Osteoblast (primary cell): ENCODE measurements at places on chromosomes 3 and 15. TPM values are rescaled to one million over a fixed set of nuclear protein-coding genes. Genes with fewer than 3 reads are reported as not detected.
A peak's percentile ranks its signal among the peaks of the same experiment; 100 is the strongest.

IL17RE gene
- 0.29 and 0.72 TPM in 2 replicates for total RNA-seq

ARGFX gene
- not detected in 2 replicates for total RNA-seq

GRCh38 chr15:98421419-98422129 lies 226.8 kb upstream of the IGF1R start:
- peaks cover 19% of the 10 kb centered on the region for H3K27me3 ChIP-seq
- H3K4me1 ChIP-seq, result peaks cover 2% of the 10 kb centered on the region
- H3K27ac ChIP-seq, result no peak overlapping the region
- DNase-seq, result peak; percentile 97

SLC6A11 gene
- total RNA-seq, result not detected in 2 replicates

GRCh38 chr15:57224664-57225063 lies 151.6 kb upstream of the CGNL1 start:
- H3K36me3 ChIP-seq, result no peaks in the 10 kb centered on the region
- H3K27ac ChIP-seq, result peak overlapping the region; percentile 51

GRCh38 chr3:179964890-179965289 lies 71.8 kb downstream of the PEX5L start:
- no peak for DNase-seq
- no peak overlapping the region for H3K27ac ChIP-seq
- no peaks in the 10 kb centered on the region for H3K27me3 ChIP-seq
- H3K4me3 ChIP-seq, result no peak overlapping the region
- H3K4me1 ChIP-seq, result peaks cover 17% of the 10 kb centered on the region

GRCh38 chr15:58249646-58250312 lies 111.6 kb downstream of the AQP9 start:
- H3K4me1 ChIP-seq, result peaks cover 5% of the 10 kb centered on the region
- H3K4me3 ChIP-seq, result no peak overlapping the region
- peaks cover 55% of the 10 kb centered on the region for H3K27me3 ChIP-seq
- H3K27ac ChIP-seq, result no peak overlapping the region
- H3K36me3 ChIP-seq, result no peaks in the 10 kb centered on the region

DUOX2 gene
- total RNA-seq, result under 0.01 TPM in 1 of 2 replicates, not detected in the other

- no peaks in the 10 kb centered on the region for H3K36me3 ChIP-seq
- H3K4me3 ChIP-seq, result no peak overlapping the region
- no peak for DNase-seq
- peaks cover 11% of the 10 kb centered on the region for H3K4me1 ChIP-seq
Observed at GRCh38 chr3:23859839-23860382, 54.2 kb downstream of the UBE2E1 start.

ST8SIA2 gene
- 0.29 and 0.36 TPM in 2 replicates for total RNA-seq

ZNF620 gene
- total RNA-seq, result 0.88 and 1.1 TPM in 2 replicates

DNA sequence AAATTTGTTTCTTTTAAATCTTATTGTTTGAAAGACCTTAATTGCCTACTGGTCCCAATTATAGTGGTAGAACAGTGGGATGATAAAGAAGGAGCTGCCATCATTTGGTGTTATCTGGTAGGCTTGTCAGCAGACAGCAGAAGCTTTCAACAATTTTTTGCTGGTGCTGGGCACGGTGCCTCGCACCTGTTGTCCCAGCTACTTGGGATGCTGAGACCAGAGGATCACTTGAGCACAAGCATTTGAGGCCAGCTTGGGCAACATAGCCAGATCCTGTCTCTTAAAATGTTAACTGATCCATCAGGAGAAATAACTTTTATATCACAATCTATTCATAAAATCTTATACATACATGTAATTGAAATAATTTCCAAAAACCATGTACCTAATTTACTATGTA lies 36.0 kb downstream of the SENP5 start:
- H3K36me3 ChIP-seq, result peaks cover 62% of the 10 kb centered on the region
- no peaks in the 10 kb centered on the region for H3K4me1 ChIP-seq
- no peak for DNase-seq
- H3K4me3 ChIP-seq, result no peak overlapping the region

DNA sequence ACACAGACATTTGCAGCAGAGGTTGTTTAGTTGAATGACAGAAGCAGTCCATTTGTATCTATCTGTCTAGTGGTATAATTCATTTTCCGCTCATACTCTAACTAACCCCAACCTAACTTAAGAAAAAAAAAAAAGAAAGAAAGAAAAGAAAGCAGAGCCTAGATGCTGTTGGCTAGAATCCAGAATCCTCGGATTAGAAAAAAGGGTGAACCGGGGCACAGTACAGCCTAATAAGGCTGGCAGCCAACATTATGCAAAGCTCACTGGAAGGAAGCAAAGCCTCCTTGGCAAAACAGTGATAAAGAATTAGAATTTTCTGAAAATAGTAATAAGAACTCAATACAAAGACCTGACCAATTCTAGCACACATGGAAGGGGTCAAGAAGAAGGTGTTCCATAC lies 640.8 kb downstream of the TUSC7 start:
- H3K36me3 ChIP-seq, result no peaks in the 10 kb centered on the region
- H3K4me1 ChIP-seq, result no peaks in the 10 kb centered on the region
- no peak overlapping the region for H3K4me3 ChIP-seq
- H3K27ac ChIP-seq, result no peak overlapping the region
- H3K27me3 ChIP-seq, result no peaks in the 10 kb centered on the region

NR1I2 gene
- 0.36 TPM in 1 of 2 replicates, not detected in the other for total RNA-seq

DNA sequence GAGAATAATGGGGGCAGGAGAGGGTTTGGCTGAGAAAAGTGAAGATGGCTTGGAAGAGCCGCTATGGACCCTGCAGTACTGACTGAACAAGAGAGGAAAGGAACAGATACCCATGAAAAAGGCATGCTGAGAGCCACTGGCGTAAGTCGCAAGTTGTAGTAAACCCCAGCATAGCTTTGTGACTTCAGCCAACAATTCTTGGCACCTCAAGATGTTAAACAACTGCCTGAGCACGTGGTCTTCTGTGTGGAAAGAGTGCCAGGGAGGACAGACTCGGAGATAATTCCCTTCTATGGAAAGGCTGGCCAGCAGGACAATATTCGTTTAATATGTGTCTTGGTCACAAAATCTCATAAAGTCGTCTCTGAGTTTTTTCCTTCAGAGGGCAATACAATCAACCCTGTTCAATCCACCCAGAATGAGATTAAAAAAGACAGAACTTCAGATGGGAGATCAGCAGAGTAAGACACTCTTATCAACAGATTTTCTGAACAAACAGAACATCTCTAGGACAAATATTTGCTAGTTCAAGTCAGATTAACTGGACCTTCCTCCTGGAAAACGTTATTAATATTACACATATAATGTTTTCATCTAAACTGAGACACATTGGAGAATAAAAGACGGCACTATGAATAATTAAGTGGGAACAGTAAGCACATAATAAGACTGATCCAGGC lies 49.2 kb downstream of the NEK10 start:
- H3K27me3 ChIP-seq, result no peaks in the 10 kb centered on the region
- H3K36me3 ChIP-seq, result peaks cover 4% of the 10 kb centered on the region
- no peak overlapping the region for H3K27ac ChIP-seq
- no peak overlapping the region for H3K4me3 ChIP-seq
- DNase-seq, result no peak

EAF2 gene
- 1.2 and 1.4 TPM in 2 replicates for total RNA-seq

DNA sequence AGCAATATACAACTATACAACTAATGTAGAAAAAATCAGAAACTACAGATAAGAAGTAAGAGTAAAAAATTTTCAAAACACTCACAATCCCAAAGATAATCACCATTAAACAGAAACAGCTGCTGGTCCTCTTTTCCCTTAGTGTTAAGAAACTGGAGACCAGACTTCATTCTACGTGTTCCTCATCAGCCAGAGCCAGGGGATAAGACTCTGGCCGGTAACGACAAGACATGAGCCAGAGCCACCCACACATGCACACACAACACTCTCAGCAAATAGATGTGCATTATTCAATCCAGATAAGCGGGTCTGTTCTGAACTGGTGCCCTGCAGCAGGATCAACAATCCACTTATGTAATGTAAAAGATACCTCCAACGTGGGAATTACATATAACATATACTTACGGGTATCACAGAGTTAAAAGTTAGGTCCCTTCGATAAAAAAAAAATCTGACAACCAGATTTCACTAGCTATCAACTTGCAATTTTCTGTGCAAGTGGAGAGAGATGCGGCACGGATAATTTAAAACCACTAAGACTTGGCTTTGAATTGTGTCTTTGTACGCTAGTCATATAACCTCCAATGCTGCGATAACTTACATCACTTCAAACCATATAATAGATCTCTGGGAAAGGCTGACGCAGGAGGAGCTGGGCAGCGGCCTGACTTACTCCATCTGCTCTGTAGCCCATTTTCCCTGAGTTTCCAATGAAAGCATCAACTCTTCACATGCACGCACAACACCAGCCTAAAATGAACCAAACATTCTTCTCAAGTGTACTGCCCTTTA lies 17.8 kb downstream of the PRICKLE2 start:
- DNase-seq, result peak; percentile 25
- H3K4me1 ChIP-seq, result peaks cover 14% of the 10 kb centered on the region
- H3K27ac ChIP-seq, result peak overlapping the region; percentile 24
- no peaks in the 10 kb centered on the region for H3K27me3 ChIP-seq
- no peak overlapping the region for H3K4me3 ChIP-seq
- H3K36me3 ChIP-seq, result no peaks in the 10 kb centered on the region

SNTN gene
- total RNA-seq, result not detected in 2 replicates

- no peak overlapping the region for H3K4me3 ChIP-seq
- H3K36me3 ChIP-seq, result peaks cover 9% of the 10 kb centered on the region
- peak; percentile 96 for DNase-seq
- H3K27me3 ChIP-seq, result peaks cover 13% of the 10 kb centered on the region
- H3K27ac ChIP-seq, result no peak overlapping the region
Observed at GRCh38 chr3:38117748-38118420, 19.0 kb downstream of the ACAA1 start.

GRCh38 chr3:172946061-172946460 lies 195.0 kb downstream of the SPATA16 start:
- no peak overlapping the region for H3K27ac ChIP-seq
- H3K36me3 ChIP-seq, result no peaks in the 10 kb centered on the region
- no peaks in the 10 kb centered on the region for H3K27me3 ChIP-seq
- no peak overlapping the region for H3K4me3 ChIP-seq
- no peak for DNase-seq

DNA sequence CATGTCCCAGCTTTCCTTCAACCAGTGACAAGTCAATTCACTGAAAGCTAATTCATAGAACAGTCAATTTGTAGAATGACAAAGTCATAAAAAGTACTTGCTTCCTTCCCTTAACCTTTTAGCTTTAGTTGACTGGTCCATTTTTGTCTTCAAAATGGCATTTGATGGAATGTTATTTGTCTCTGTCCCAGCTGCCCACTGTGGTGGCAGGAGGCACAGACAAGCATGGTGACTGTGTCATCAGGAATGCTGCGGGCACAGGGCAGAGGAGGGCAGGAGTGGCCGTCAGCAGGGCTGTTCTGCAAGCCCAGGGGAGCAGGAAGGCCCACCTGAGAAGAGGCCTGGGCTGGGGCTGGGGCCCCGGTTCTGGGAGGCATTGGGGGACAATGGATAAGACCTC lies 10.0 kb downstream of the IQSEC1 start:
- DNase-seq, result no peak
- no peaks in the 10 kb centered on the region for H3K4me1 ChIP-seq
- H3K4me3 ChIP-seq, result no peak overlapping the region
- no peaks in the 10 kb centered on the region for H3K36me3 ChIP-seq
- peaks cover 4% of the 10 kb centered on the region for H3K27me3 ChIP-seq

- DNase-seq, result no peak
- H3K4me3 ChIP-seq, result no peak overlapping the region
- peaks cover 21% of the 10 kb centered on the region for H3K4me1 ChIP-seq
- H3K27ac ChIP-seq, result no peak overlapping the region
Observed at GRCh38 chr3:194087995-194088855, 47.7 kb upstream of the HES1 start.
